ENCODE measurements at places on chromosomes 1 and 21. TPM values are rescaled to one million over a fixed set of nuclear protein-coding genes. Genes with fewer than 3 reads are reported as not detected.

- DNase-seq = no peak
Observed at GRCh38 chr1:227298512-227299240, 19.6 kb downstream of the CDC42BPA start.

GRCh38 chr1:159983681-159984080, 29.6 kb upstream of the SLAMF9 start:
- DNase-seq = no peak

DNA sequence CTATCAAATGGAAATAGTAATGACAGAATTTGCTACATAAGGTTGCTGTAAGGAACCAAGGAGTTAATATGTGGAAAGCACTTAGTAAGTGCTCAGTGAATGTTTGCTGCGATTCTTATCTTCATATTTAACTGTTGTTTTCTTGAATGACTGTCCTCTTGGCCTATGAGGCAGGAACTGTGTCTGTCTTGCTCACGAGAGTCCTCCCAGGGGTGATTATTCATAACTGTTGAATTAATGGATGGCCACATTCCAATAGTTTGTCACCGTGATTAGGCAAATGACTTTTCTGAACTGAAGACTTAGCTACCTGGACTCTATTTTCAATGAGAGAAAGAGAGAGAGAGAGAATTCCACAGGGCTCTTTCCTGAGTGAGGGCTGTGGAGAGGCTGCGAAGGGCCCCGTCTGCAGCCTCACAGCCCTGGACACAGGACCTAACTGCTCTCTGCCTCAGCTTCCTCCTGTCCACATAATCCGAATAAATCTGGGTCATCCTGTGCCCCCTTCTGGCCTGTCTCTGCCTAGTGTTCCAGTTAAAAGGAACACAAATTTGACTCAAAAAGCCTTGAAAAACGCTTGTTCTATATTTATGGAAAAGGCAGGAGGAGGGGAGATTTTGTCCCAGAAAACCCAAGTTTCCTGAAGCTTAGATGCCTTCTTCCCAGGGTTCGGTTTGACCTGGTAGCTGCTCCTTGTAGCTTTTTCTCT, 8.5 kb downstream of the EDN2 start:
- DNase-seq = no peak

- DNase-seq = no peak
Observed at GRCh38 chr1:17984583-17984982, 123.0 kb upstream of the IGSF21 start.

- DNase-seq = no peak
Observed at GRCh38 chr1:6984536-6984935, 199.3 kb downstream of the CAMTA1 start.

DNA sequence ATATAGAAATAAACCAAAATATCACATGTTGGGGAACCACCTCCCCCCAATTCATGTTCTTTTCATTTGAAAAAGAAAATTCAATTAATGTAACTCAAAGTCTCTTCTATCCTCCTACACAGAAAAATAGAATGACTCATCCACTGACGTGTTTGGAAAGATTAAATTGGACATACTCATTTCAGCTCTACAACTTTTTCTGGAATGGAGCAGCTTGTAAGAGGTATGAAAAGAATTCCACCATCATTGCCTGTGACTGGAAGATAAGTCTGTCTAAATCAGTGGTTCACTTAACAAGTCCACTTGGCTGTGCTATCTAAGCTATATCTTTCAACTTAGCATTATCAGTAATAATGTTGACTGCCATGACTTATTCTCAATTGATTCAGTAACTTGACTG, 702.3 kb downstream of the BRINP3 start:
- DNase-seq = no peak

GRCh38 chr1:18875107-18875795, 15.8 kb upstream of the TAS1R2 start:
- DNase-seq = peak; percentile 31

GRCh38 chr1:201022493-201022819, 1.1 kb downstream of the KIF21B start:
- no peak for DNase-seq

DNA sequence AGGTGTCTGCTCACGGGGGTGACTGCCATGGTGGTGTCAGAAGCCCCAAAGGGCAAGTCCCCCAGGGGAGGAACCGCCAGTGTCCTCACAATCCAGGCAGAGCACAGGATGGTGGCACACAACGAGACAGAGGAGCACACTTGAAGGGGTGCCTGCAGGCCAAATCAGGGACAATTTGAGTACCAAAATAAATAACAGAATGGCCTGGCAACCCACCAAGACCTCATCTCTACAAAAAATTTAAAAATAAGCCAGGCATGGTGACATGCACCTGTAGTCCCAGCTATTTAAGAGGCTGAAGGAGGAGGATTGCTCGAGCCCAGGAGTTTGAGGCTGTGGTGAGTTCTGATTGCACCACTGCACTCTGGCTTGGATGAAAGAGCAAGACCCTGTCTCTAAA, 38.2 kb downstream of the TIAM1 start:
- DNase-seq = no peak

METTL25B gene
- 11.4 TPM for total RNA-seq

GUCA2A gene
- not detected for total RNA-seq

PTP4A2 gene
- 462 TPM for total RNA-seq

TRIM45 gene
- total RNA-seq = 7.8 TPM

Measured in urinary bladder (tissue), 4 donors.